ENCODE measurements at places on chromosomes 5 and 9.

- DNase-seq = no peak
Observed at GRCh38 chr9:129473523-129474244, 147.2 kb downstream of the C9orf50 start.

DNA sequence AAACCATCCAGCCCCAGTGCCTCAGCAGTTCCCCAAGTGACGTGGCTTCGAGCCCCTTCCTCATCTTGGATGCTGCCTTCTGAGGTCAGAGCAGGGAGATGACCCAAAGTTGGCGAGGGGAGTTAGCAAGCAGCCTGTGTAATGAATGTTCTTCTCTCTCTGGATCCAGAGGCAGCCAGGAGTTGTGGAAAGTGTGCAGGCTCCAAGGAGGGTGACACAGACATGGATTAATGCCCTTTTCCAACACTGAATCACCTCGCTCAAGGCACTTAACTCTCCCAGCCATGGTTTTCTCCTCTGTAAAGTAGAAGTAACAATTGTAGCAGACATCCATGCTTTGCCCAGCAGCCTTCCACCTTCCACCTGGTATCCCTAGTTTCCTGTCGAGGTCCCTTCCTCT lies 64.6 kb upstream of the HAND1 start:
- no peak for DNase-seq

- DNase-seq = no peak
Observed at GRCh38 chr5:91438871-91439270, 55.8 kb upstream of the ARRDC3 start.

DNA sequence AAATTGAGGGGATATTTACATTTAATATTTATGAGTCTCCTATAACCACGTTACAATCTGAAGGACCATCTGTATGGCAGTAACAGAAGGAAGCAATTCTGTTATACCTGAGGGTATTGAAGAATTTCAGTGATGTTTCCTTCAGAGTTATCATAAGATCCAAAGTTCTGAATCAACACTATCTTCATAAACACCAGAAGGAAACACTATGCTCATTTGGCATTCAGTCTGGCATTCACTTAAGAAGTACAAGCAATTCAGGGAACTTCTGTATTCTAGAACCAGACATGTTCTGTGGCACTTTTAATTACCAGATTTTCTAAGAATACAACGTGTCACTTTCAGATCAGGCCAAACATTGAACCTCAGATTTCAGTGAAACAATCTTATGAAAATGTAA lies 9.6 kb downstream of the DAB2 start:
- DNase-seq = no peak

GRCh38 chr5:167208911-167209310 lies 1082.5 kb upstream of the WWC1 start:
- no peak for DNase-seq

DNA sequence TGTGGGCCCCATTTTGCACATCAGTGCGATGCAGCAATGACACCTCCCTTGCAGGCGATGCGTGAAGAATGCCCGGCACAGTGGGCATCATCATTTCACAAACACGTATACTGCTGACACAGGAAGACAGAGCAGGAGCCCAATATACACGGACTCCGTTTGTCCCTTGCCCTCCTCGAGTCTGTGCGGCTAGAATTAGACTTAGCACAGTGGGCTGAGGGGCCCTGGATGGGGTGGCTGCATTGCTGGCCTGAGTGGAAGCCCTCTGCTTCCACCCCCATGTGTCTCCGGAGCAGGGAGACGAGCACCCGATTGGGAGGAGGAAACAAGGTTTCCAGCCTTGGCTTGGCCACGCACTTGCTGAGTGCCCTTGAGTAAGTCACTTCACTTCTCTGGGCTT lies 40.8 kb downstream of the GSN start:
- no peak for DNase-seq

DNA sequence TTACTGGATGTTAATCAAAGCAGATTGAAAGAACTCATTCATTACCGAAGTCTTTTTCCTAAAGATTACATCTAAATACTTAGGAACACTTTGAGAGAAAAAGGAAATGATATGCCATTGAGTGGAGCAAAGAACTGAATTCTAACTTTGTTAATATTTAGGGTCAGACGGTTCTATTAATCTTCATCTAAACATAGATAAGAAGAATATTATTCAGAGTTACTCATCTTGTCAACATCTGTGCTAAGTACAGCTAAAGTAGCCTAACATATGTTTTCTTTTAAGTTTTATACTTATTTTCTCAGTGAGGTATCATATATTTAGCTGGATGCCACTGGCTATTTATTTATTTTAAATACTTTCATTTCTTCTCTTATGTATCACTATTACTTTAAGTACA lies 1763.7 kb downstream of the EFNA5 start:
- DNase-seq = no peak

DNA sequence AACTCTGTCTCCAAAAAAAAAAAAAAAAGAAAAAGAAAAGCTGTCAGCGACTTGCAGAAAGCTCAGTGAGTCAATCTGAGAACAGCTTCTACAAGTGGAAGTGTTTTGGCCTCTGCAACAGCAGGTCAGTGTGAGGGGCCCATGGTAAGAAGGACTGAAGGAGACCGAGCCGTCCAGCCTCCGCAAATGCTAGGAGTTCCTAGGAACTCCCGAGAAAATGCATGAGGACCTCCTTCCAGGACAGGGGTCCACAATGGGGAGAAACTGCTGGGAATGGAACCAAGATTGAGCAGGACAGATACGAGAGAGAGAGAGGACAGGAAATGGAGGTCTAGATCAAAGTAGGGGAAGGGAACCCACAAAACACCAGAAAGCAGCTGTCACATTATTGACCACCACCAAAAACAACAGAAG lies 180.5 kb downstream of the CRB2 start:
- no peak for DNase-seq

- no peak for DNase-seq
Observed at GRCh38 chr9:107730666-107731065, 241.1 kb upstream of the KLF4 start.

DNA sequence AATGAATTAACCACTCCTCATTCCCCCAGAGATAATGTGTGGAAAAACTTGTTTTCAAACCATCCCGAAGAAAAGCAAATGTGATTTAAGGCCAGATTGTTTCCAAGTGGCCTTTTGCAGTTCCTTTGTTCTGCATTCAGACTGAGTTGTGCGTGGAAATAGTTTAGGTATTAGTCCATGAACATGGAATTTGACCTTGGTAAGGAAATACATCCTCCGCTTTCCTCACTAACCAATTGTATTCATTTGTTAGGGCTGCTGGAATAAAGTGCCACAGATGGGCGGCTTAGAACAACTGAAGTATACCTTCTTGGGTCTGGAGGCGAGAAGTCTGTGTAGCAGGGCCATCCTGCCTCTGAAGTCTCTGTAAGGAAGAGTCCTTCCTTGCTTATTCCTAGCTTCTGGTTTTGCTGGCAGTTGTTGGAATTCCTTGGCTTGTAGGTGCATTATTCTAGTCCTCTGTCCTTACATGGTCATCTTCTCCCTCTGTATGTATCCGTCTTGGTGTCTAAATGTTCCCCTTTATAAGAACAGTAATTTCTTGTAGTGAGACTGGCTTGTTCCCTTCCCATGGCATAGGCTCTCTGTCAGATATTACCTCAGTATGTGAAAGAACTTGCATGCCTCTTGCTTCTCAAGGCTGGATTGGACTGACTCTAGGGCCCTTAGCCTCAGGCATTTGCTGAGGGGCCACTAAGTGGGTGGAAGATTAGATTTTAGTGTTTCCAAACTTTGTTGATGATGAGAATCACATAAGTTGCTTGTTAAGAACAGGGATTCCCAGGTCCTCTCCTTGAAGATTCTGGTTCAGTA lies 53.9 kb downstream of the RAI14 start:
- DNase-seq = no peak

DNA sequence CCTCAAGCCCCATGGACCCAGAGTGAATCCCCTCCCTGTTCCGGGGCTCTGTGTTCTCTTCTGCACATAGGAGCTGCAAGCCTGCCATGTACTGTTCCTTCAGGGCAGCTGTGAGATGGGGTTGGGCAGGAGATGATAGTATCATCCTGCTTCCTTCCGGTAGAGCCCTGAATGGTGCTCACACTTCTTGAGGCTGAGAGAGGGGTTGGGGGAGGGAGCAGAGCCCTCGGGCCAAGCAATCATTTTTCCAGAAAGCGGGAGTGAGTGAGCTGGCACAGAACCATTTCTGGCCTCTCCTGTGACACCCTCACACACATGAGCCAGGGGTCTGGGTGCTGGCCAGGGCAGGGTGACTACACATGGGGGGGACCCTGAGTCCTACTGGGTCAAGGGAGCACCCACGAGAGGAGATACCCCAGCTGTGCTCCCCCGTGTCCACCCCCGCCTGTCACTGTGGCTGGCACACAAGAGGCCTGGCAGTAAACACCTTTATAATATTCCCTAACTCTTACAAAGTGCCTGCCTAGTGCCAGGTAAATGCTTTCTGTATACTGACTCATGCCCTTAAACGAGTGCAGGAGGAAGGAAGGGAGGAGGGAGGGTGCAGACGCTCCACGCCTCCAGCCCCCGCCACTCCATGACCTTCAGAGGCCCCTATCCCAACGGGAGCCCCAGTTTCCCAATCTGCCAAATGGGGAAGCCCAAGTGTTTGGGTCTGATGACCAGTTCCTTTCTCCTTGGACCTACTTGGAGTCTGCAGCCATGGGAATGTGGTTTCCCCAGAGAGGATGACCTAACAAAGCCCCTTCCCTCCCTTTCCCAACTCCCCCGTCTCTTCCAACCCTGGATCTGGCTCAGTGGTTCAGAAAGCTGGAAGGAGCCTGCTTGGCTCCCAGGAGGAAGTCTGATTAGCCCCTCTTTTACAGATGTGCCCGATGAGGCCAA lies 15.5 kb downstream of the AKNA start:
- DNase-seq = peak; percentile 54

DNA sequence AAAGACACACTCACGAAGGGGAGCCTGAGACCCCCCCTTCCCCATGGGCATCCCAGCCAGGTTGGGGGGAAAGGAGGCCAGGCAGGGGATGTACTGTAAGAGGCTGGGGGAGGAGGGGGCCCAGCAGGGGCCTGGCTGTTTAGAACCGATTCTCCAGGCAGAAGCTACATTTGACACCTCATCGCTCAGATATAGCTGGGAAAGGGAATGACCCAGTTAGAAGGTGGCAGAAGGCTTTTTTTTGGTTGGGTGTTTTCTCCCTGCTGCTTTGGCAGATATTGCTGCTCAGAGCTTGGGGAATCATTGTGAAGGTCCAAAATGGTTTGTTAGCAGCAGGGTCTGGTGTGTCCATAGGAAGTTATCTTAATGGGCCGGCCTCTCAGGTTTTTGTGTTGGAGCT lies 6.0 kb downstream of the CDX1 start:
- DNase-seq = no peak

DNA sequence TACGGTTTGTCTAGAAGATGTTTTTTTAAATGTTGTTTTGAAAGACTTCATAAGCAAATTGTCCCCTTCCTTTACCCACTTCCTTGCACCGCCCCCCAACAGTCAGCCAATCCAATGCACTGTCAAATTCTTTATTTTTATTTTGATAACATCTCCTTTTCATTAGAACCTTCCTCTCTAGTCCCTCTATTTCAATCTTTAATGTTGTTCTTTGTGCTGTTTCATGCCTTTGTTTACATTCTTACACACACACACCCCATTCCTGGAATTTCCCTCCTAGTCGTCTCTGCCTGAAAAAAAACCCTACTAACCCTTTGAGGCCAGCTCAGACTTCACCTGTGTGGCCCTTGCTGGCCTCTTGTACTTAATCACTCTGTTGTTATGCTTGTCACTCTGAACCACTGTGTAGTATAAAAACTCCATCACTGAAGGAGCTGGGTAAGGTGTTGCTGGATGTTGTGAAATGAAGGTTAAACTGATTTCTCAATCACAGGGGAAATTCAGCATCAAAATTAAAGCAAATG lies 133.4 kb downstream of the UGCG start:
- DNase-seq = no peak

GRCh38 chr9:259405-260404 lies 45.0 kb downstream of the DOCK8 start:
- DNase-seq = no peak

DNA sequence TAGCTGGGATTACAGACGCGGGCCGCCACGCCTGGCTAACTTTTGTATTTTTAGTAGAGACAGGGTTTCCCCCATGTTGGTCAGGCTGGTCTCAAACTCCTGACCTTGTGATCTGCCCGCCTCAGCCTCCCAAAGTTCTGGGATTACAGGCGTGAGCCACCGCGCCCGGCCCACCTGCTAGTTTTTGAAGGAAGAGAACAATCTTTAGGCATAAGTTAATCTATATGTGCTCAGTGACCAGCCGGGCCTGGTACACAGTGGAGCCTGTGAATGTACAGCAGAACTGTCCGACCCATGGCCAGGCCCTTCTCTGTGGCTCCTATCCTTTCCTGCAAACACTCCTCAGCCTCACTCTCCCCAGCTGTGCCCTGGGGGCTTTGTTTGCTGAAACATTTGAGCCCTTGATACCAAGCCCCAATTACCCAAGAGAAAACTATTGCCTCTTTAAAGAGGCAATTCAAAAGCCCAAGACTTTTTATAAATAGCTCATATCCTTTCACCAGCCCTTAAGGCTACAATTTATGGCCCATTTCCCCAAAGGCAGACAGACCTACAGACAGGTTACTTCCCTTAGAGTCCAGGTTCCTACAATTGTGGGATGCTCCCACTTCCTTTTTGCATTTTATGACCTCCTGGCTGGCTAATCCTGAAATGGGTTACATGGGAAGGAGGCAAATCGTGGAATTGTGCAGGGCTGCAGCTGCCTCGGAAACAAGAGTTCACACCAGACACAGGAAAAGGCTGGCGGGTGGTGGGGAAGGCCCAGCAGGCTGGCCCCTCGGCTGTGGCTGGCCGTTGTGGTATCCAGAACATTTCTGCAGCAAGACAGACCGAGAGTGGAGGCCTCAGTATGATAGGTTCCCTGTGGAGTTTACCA lies 37.5 kb downstream of the SPRY4 start:
- no peak for DNase-seq

DNA sequence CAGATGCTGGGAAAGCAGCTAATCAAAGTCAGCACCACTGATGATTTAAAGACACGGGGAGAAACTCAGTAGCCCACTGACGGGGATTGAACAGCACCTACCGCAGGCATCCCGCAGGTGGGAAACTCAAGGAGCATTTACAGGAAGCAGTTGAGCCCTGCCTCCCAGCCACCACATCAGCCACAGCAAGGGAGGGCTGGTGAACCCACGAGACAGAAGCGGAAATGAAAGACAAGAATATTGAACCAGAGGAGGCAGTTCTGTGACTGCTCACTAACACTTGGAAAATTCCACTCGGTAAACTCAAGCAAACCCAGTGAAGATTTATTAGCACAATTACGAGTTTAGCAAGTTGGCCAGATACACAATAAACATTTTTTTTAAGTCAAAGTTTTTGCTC lies 10.6 kb upstream of the FAM163B start:
- DNase-seq = no peak
